ENCODE measurements at places on chromosomes 5 and 9. TPM values are rescaled to one million over a fixed set of nuclear protein-coding genes. Genes with fewer than 3 reads are reported as not detected.

The SFXN1 gene
- 174 TPM for total RNA-seq

- DNase-seq = peak; percentile 31
Observed at GRCh38 chr5:170632985-170633234, 129.1 kb downstream of the KCNIP1 start.

DNA sequence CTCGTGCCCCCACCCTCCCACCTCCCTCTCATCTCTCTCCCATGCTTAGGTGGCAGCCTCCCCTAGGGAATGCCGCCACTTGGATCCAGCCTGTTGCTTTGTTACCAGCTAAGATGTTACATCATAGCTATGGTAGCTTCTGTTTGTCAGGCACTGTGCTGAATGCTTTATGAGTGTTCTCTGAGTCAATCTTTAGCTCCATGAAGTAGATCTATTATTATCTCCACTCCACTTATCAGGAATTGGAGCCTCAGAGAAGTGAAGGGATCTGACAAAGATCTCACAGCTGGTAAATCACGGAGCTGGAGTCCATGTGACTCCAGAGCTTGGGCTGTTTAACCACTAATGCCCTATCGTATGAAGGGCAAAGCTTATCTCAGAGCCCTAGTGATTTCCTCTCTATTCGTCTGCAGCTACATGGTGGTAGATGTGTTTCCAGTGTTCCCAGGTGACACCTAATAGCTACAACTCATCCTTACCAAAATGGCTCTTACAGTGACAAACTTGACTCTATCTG lies 54.1 kb downstream of the GARNL3 start:
- no peak for DNase-seq

The ACTBL2 gene
- total RNA-seq = not detected

All from CD8-positive, alpha-beta T cell (primary cell).